ENCODE measurements at places on chromosomes 11 and 22. TPM values are rescaled to one million over a fixed set of nuclear protein-coding genes. Genes with fewer than 3 reads are reported as not detected.

Gene COMT
- 293 TPM for total RNA-seq

Gene VSIG2
- total RNA-seq, result 1.8 TPM

Gene CLP1
- 24.4 TPM for total RNA-seq

Gene C11orf65
- total RNA-seq, result 3.8 TPM

Gene SLC1A2
- total RNA-seq, result 2.0 TPM

Gene HOATZ
- not detected for total RNA-seq

Gene TMEM86A
- total RNA-seq, result 39.4 TPM

Gene TMEM191B
- 1.1 TPM for total RNA-seq

Gene CNTF
- total RNA-seq, result 2.8 TPM

Gene PGA5
- total RNA-seq, result not detected

Gene CRYAB
- 144 TPM for total RNA-seq

Gene NRGN
- 1.3 TPM for total RNA-seq

Gene IGSF9B
- total RNA-seq, result 9.8 TPM

Data from suprapubic skin (tissue), 4 donors.